Ureter (tissue), 1 donor: ENCODE measurements at places on chromosomes 12 and 14. TPM values are rescaled to one million over a fixed set of nuclear protein-coding genes. Genes with fewer than 3 reads are reported as not detected.

DNA sequence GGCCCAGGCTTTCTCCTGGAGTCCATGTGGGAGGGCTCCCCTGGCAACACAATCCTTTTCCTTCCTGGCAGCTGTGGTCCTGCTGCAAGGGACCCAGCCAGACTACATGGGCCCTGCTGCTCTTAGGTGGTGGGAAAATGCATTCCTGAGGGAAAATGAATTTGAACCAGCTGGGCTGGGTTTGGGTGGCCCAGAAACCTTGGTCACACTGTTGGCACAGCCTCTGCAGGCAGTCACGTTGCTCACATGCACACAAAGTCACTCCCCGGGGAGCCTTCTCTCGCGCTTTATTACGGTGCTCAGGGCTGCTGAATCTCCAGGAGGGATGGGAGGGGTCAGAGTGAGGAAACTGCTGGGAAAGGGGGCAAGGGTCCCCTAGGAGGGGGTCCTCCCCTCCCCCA is 17.2 kb downstream of the PLEKHG3 start:
- DNase-seq, result peak; percentile 67

- no peak for DNase-seq
These were observed 402.2 kb upstream of the FAR2 start for GRCh38 chr12:28746734-28747325.

DNA sequence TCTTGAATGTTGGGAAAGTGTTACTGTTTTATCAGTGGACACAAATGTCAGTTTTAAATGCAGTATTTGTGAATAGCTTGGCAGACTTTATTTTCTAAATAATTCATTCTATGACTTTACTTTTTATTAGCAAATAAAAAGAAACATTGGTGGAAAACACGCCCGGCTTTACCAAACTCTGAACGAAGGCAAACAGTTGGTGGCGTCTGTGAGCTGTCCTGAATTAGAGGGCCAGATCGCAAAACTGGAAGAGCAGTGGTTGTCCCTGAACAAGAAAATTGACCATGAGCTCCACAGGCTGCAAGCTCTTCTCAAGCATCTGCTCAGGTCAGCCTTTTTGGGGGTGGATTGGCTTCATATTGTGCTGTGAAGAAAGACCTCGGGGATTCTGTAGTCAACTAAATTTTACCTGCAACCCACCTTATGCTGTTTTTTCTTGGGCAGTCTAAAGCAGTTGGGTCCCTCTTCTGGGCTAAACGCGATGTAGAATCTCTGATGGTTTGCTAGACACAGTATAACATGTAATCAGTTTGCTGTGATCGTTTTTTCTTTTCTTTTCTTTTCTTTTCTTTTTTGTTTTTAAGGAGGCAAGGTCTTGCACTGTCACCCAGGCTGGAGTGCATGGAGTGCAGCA is 156.4 kb downstream of the ESR2 start:
- no peak for DNase-seq

GRCh38 chr12:93853698-93854478 is 176.7 kb downstream of the CRADD start:
- no peak for DNase-seq

- DNase-seq, result no peak
These were observed 16.2 kb upstream of the STON2 start for GRCh38 chr14:81416194-81416952.

DNA sequence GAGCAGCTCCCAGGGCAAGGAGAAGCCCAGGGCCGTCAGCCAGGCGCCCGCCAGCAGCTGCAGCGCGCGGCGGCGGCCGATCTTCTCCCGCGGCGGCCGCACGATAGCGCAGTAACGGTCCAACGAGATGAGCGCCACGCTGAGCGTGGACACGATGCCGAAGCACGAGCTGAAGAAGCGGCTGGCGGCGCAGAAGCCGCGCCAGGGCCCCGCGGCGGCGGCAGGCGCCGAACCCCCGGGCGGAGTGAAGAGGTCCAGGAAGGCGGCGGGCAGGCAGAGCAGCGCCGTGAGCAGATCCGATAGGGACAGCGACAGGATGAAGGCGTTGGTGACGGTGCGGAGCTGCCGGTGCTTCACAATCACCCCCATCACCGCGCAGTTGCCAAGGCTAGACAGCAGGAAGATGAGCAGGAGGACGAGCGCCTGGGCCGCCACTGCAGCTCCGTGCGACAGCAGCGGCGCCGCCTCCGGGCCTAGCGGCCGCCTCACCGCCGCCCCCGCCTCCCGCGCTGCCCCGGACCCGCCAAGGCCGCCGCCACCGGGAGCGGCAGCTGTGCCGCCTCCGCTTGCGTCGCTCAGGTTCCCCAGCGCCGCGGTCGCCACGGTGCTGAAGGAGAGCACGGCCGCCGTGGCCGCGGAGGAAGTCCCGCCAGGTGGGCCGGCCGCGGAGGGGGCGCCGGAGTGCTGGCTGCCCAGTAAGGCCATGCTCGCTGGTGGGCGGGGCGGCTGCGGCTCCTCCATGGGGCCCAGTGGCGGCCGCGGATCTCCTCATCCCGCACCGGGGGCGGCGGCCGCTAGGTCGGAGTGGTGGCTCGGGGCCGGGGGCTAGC is 479 bp downstream of the GPR135 start:
- DNase-seq, result peak; percentile 60

- peak; percentile 36 for DNase-seq
These were observed 326.9 kb downstream of the TMEM121 start for GRCh38 chr14:105853089-105853906.

The DAO gene
- total RNA-seq, result not detected

The NEUROD4 gene
- not detected for total RNA-seq

The IL22 gene
- total RNA-seq, result not detected
